ENCODE measurements at places on chromosomes 3 and 15.

DNA sequence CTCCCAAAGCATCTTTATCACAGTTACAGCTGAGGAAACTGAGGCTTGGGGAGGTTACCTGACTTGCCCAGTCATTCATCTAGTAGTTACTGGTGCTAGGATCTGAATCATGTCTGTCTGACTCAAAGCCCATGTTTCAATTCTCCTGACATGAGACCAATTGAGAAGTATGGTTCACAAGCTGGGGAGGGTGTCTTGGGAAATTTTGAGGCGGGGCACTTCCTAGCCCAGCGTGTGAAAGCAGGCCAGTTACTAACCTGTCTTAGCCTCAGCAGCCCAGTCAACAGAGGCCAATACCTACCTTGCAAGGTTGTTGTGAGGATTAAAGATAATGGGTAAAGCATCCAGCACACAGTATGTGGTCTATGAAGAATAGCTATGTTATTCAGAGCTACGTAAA is 37.0 kb downstream of the CLDN18 start:
- no peak for DNase-seq

DNA sequence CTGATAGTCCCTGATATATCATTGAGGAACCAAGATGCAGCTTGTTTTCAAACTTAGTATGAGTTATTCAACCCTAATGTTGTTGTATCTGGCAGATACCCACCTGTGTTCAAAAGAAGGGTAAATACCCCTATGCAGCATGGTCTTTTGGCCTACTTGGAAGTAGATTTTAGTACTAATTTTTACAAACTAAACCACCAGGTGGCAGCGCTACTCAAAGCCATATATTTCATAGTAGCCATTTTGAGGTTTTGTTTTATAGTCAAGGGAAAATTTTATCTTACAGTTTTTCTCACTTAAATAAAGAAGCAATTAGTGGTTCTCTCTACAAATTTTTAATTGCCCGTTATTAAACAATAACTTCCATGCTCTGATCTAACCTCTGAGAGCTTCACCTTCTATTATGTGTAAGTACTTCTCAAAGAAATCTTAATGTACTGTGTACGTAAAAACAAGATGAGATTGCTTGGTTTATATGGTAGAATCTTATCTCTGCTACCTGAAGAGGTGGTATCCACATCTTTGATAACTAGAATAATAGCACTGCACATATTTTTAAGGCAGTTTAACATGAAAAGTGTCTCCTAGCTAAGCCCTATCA is 31.5 kb upstream of the MLF1 start:
- peak; percentile 20 for DNase-seq

GRCh38 chr15:39018966-39019365 is 454.4 kb upstream of the RASGRP1 start:
- no peak for DNase-seq

DNA sequence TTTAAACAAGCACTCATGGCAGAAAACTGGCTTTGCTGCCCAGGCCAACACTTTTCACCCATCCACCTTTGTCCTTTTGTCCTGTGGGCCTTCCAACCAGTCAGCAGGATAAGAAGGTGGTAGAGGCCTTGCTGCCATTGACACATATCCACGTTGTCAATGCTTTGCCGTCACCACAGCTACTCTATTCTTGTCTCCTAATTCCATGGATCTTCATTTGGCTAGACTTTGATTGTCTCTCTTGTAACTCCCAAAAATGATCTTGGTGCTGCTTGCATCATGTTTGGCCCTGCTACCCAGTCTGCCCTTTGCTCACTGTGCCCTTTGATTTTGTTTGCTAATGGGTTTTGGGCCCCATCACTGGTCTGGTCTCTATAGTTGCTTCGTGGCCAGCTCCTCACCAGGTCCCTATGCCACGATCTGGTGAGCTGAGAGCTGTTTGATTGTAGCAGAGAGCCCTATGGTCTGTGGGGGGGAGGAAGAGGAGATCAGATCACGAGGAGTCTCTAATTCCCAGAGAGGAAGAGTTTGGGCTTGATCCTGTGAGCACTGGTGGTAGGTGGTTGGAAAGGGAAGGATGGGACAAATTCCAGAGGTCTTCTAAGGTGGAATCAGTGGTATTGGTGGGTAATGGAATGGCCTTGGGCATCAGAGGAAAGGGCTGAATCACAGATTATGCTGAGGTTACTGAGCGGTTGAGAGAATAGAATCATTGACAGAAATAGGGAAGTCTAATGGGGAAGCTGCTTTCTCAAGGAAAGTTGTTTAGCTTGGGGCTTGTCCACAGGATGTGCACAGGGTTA is 40.3 kb downstream of the ABHD2 start:
- no peak for DNase-seq

- no peak for DNase-seq
Measured at GRCh38 chr15:35851491-35851890, 305.5 kb upstream of the DPH6 start.

GRCh38 chr3:11251807-11252176 is 20.4 kb upstream of the ATG7 start:
- DNase-seq: no peak

All from stimulated activated CD4-positive, alpha-beta T cell treated with anti-CD3 and anti-CD28 coated beads, Interleukin-12 subunit alpha, Interleukin-12 subunit beta, amount 100 ng/mL, for 48 hours (primary cell).